HS-27A (cell line): ENCODE measurements at places on chromosomes 5 and 9.

DNA sequence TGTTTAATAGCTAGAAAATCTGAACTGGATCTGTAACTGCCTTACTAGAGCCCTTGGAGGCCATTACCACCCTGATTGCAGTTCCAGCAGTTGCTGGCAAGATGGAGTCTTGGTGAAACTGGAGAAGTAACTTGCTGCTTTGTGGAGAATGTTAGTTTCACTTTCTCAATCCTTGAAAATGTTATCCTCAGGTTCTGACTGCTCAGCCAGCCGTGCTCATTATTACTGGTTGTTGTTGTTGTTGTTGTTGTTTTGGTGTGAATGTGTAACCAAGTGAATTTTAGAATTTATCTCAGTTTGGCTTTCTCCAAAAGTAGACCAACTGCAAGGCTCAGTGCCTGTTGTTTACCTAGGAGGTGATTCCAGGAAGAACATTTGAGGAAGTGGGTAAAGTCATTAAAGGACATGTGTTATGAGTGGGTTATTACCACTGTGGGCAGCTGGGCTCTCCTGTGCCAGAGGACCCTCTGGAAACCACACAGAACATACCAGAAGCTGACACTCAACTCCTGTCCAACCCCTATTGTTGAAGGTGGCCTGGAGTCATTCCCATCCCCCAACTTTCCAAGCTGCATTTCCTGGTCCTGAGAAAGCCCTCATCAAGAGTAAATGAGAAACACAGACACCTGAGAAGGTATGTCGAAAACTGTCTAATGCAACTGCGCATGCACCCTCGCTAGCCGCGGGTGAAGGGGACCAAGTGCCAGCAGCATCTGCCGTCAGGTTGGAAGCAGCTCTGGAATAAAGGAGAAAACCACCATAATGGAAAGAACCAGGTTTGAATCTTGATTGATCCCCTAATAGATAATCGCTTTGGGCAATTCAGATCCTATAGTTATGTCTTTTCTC lies 111.6 kb downstream of the CMYA5 start:
- DNase-seq: no peak

DNA sequence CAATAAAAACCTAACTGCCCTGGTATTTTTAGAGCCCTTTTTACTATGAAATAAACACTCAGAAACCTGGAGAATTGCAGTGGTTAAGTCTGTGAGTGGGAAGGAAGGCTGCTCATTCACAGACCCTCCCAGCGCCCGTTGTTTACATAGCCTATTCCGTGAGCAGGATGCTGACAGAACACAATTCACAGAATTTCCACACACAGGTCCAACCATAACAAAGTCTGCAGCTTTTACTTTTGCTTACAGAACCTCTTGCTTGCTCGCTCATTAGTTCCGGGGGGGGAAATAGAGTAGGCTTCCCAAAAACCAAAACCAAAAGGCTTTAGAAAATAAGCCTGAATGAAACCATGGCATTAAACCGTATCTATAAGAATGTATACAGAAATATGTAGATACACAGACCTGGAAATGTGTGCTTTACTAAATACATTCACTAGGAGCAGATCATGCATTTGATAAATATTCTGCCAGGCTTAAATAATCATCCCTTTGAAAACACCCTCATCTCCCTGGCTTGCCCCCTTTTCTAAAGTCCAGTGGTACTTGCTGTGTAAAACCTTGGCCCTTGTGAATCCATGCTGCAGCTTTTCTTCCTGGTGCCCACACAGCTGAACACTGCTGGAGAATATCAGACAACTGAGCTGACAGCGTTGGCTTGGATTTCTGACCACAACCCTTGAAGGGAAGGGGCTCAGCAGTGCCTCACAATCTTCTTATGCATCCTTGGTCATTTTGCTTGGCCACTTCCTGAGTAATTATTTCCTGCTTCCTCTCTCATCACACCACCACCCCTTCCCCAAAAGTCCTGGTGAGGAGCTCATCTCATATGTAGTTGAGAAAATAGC lies 128.0 kb downstream of the FANCC start:
- no peak for DNase-seq

- no peak for DNase-seq
Observed at GRCh38 chr5:35898952-35899660, 39.3 kb downstream of the CAPSL start.

DNA sequence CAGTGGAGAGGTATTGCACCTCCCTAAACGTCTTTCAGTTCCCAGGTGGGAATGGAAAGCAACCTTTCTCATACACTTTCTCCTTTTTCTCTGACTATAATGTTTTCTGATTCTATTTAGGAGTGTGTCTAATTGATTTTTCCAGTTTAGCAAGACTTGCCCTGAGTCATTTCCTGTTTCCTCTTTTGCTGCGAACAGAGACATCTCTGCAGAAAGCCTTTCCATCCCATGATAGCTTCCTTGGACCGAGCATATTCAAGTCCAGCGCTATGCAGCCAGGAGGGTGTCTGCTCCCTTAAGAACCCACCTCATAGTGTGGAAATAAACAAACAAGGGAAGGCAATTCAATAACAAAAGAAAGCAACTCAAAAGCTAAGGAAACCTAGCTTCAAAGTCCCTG lies 60.0 kb upstream of the CDH6 start:
- no peak for DNase-seq

DNA sequence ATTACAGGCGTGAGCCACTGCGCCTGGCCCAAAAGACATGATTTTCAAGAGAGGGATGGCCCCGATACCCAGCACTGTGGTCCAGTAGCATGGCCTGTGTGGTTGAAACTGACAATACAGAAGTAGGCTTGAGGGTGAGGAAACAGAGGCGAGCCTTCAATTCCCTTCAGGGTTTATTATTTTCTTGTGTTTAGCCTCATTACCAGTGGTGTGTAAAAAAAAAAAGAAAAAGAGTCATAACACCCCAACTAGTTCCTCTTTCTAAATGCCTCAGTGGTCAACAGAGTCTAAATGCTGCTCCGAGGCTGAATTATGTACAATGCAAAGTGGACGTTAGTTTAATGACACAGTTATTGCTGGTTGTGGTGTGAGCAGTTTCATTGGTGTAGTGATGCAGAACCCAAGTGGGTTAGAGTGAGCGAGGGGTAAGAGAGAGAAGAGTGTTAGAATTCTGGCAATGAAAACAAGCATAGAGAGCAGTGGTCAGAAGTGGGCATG lies 58.8 kb downstream of the SNX30 start:
- no peak for DNase-seq
